ENCODE measurements at places on chromosomes 16 and 17. TPM values are rescaled to one million over a fixed set of nuclear protein-coding genes. Genes with fewer than 3 reads are reported as not detected.
A peak's percentile ranks its signal among the peaks of the same experiment; 100 is the strongest.

Gene PITPNM3
- 2.2 TPM for polyA plus RNA-seq

Gene SRCIN1
- polyA plus RNA-seq: 3.4 TPM

Gene PRRT2
- 0.55 TPM for polyA plus RNA-seq

Gene KRTAP4-4
- polyA plus RNA-seq: not detected

- DNase-seq: no peak
Observed at GRCh38 chr16:87094556-87094865, 222.7 kb downstream of the C16orf95 start.

- DNase-seq: no peak
Observed at GRCh38 chr17:71464241-71464640, 656.6 kb upstream of the SOX9 start.

DNA sequence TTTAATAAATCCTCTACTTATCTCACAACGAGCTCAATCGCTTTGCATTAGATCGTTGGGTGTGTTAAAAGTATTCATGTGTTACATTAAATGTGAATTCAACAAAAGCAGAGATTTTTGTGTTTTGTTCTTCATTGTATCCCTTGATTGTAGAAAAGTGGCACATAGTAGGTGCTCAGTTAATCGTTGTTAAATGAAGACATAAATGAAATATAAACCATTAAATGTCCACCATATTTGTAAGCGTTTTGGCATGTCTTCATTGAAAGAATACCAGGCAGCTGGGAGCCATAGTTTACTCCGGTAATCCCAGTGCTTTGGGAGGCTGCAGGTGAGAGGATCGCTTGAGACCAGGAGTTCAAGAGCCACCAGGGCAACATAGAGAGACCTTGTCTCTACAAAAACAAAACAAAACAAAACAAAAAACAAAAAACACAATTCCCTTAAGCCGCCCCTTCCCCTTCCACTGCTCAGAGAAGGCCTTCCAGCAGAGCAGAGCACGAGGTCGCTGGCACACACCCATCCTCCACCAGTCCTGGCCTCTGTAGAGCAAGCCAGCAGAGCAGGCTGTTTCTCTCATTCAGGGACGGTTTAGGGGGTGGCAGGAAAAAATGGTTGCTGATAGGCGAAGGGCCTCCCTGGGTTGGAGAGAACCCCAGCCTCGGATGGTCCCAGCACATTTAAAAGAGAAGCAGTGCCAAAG is 673 bp upstream of the CHD9 start:
- DNase-seq: peak; percentile 46

DNA sequence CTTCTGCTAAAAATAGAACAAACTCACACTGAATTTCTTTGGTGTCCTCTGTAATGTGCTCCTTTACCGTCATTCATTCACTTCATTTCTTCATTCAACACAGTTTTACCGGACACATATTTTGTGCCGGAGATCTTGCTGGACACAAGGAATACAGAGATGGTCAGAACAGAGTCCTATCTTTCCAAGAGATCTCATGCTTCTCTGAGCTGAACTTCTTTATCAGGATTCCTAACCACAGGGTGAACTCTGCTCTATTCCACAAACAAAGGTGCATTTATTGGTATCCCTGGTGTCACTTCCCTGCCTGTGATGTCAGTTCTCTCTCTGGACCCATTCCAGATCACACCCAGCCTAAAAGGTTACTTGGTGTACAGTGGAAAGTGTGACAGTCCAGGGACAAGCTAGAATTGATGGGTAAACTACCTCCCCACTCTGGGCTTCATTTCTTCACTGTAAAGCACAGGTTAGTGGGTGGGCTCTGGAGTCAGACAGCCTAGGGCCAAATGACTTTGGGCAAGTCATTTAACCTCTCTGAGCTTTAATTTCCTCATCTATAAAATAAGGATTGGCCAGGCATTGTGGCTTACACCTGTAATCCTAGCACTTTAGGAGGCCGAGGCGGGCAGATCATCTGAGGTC is 4.2 kb downstream of the IFI35 start:
- DNase-seq: peak; percentile 64

Gene CD300H
- polyA plus RNA-seq: 0.50 TPM

DNA sequence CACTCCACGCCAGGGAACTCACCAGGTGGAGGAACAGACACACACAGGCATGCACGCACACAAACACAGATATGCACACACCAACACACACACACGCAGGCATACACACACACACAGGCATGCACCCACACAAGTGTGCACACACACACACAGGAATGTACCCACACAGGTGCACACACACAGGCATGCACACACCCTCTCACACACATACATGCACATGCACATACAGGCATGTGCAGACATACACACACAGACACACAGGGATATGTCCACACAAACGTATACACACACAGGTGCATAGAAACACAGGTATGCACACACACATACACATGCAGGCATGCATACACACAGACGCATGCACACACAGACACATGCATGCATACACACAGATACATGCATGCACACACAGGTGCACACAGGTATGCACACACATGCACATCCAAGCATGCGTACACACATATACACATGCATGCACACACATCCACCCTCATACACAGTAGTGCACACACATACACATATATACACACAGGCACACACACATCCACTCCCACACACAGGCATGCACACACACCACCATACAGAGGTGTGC is 39.2 kb downstream of the COTL1 start:
- no peak for DNase-seq

DNA sequence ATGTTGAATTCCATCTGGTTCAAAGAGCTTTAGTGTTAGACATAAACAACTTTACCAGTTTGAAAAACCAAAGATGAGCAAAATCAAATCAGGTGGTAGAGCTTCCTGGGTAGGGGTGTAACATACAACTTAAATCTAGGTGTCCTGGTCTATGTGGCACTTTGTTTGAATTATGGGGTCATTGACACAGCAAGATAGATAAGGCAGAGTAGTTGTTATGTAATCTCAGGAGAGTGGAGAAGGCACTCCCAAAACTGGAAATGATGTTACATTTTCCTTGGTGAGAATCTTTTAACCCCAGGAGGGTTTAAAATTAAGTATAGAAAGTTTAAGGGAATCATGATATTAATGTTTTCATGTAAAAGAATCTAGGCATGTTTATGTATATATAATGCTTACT is 31.9 kb downstream of the CCDC42 start:
- DNase-seq: no peak

Measured in A549 (cell line).